ENCODE measurements at places on chromosomes 4 and X.
A peak's percentile ranks its signal among the peaks of the same experiment; 100 is the strongest.

DNA sequence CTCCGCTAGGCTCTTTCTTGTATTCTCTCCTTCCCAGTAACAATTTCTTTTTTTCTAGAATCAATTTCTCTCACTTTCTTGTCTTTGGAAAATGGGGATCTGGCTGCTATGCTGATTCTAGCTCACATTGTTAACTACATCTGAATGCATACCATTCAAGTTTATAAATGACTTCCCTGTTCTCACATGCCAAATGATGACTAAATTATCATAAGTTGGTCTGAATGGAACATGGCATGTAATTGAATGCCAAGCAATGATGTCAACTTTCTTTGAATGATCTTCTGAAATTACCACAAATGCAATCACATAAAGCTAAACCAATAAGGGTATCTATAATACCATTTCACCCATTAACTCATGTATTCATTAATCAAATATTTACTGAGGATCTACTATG is 2.7 kb upstream of the ITM2A start:
- DNase-seq: no peak

- DNase-seq: no peak
These were observed 61.0 kb downstream of the ZCCHC12 start for GRCh38 chrX:118884552-118885138.

- DNase-seq: no peak
These were observed 12.2 kb upstream of the MCF2 start for GRCh38 chrX:139720136-139720535.

GRCh38 chr4:119011607-119011988 is 122.9 kb downstream of the SYNPO2 start:
- no peak for DNase-seq

- DNase-seq: no peak
These were observed 143.4 kb downstream of the CENPC start for GRCh38 chr4:67401902-67402301.

DNA sequence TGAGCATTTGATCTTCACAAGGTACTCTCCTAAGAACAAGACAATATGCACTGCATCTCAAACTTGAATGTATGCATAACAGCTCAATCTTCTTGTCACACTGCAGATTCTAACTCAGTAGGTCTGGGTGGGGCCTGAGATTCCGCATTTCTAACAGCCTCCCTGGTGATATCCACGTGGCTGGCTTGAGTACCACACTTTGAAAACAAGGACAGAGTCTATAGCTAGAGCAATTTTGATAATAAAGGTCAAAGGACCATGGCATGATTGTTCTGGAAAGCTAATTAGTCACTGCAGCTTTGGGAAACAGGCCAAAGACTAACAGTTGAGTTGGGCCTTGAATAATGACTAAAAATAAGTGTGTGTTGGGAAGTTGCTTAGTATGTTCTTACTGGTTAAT is 213.3 kb downstream of the GBA3 start:
- no peak for DNase-seq

- DNase-seq: no peak
These were observed 66.0 kb upstream of the PHOX2B start for GRCh38 chr4:41814565-41814964.

GRCh38 chr4:189036906-189037305 is 897.7 kb downstream of the TRIML1 start:
- no peak for DNase-seq

GRCh38 chr4:54001668-54002365 is 62.6 kb downstream of the CHIC2 start:
- DNase-seq: no peak

DNA sequence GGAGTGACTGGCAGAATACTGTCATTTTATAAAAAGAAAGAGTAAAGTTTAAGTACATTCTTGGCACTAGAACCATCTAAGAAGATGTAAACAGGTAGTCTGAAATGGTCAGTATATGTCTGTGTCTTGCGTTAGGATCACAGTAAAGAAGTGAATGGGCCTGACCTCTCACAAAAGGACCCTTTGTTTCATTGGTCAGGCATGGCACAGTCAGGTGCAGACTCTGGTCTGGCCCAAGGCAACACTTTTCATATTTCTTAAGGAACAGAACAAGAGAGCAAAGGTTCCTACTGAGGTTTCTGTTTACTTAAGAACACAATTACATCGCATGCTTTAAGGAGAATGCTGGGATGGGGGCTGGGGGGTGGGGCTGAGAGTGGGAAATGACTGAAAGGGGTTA is 48.1 kb downstream of the RPGR start:
- DNase-seq: no peak

GRCh38 chr4:183758758-183759447 is 99.8 kb downstream of the TRAPPC11 start:
- no peak for DNase-seq

DNA sequence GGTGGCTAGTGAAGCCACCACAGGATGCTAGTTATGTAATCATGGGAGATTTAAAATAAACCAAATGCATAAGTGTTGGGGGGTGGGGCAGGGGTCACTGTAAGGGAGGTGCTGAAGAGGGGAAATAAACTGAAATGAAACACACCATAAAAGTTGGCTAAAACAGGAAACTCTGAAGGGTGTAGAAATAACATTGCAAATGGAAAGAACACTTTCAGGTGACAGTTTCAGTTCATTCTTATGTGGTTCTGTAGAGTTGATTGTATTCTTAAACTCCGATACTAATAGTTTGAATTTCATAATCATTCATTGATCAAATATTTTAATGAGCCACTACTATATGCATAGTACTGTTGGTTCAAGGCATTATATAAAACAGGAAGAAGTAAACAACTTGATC is 80.1 kb downstream of the HDAC8 start:
- DNase-seq: no peak

DNA sequence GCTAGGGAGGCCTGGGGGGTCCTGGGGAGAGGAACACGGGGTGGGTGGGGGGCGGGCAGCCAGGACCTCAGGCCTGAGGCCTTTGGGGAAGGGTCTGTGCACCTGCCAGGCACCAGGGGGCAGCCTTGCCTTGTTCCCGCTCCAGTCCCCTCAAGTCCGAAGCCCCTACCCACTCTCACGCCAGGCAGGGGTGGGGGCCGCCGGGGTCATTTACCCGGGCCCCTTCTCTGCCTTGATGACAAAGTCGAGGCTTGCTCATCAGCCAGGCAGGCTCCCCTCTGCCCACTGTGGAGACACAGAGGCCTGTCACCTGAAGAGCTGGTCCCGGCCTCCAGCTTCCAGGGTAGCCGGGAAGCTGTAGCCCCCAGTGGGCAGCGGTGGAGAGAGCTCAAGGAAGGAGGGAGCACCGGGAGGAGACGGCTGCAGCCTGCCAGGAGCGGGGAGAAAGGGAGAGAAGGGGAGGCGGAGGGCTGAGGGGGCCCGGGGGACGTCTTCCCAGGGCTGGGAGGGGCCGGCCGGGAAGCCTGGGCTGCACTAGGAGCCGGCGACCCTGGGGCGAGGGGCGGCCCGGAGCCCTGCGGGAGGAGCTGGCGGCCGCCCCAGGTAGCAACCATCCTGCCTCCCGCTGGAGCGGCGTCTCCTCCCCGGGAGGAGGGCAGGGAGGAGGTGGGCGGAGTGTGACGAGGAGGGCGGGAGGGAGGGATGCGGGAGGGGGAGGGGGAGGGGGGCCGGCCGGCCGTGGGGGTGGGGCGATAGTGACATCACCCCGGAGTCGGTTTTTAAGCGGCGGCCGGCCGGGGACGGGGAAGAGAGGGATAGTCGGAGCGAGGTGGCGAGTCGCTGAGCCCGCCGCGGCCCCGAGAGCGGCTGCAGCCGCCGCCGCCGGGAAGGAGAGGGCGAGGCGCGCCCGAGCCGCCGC is at the start of gene SLC6A8:
SLC6A8 (plus strand) TSS at position 806 of the 919 bp plus-strand sequence. CDS start 649 bp downstream, outside the sequence.
- DNase-seq: peak; percentile 80

- no peak for DNase-seq
These were observed 65.6 kb downstream of the MCF2 start for GRCh38 chrX:139642241-139642927.

GRCh38 chr4:110533940-110534339 is 58.0 kb downstream of the ENPEP start:
- no peak for DNase-seq

DNA sequence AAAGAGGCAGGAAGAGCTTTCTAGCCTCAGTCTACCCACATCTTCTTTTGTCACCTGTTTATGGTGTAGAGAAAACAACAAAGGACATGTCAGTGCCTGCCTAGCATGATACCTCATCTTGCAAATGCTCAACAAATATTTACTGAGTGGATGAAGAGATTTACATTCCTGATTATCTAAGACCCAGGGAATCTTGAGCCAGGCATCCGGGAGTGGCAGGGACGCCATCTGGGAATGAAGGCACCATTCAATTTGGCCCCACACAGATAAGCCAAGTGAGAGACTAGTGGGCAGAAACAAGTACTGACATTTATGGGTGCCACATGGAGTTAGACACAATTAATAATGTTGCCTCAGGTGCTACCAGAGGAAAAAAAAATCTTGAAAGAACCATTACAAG is 36.8 kb upstream of the CASK start:
- no peak for DNase-seq

DNA sequence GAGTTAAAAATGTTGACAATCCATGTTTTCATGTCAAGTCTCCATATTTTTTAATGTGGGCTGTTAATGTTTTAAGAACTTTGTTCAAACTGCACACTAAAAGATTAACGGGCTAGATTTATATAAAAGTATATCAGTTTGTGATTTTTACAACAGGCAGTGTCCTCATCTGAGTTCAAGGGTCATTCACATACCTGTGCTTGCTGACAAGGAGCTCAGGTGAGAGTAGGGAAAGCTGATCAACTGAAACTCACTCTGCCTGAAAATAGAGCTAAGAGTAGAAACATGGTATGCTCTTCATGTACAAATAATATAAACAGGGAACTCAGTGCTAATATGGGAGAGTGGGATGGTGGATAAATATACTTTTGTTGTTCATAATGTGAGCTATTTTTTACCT is 102.3 kb upstream of the DKK2 start:
- DNase-seq: no peak

DNA sequence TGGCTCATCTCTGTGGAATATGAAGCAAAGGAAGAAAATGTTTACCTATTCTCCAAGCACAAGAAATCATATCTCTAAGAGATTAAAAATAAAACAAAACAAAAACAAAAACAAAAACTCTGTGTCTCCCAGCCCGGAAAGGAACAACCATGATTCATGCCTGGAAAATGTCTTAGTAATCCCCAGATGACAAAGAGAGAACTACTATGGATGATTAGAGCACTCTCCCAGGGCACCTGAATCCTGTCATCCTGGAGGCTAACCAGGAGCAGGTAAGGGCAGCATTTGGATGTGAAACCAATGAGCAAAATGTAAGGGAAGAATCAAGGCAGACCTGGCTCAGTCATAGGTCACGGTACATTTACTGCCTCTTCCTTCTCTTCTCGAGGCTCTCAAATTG is 1.7 kb upstream of the AKAP4 start:
- no peak for DNase-seq

DNA sequence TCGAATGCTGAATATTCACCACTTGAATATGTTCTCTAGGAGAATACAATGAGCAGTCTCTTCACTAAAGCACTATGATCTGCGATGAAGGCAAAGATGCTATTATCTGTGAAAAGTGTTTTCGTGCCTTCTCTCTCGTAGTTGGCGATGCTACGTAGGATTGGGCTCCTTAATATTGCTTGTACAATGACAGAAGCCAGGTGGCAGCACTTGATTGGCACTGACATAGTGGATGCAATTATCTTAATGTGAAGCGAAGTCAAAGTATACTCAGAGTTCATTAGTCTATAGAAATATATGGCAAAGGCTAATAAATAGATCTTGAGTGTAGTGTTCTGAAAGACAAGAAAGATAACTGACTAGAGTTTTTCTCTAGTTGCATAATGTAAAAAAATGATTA is 1135.7 kb upstream of the AGA start:
- no peak for DNase-seq

DNA sequence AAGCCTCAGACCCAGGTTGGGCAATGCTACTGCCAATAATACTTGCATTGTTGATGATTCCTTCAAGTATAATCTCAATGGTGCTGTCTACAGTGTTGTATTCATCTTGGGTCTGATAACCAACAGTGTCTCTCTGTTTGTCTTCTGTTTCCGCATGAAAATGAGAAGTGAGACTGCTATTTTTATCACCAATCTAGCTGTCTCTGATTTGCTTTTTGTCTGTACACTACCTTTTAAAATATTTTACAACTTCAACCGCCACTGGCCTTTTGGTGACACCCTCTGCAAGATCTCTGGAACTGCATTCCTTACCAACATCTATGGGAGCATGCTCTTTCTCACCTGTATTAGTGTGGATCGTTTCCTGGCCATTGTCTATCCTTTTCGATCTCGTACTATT is 7.4 kb downstream of the LPAR4 start:
- DNase-seq: no peak

GRCh38 chrX:3066555-3066954 is 25.3 kb downstream of the ARSF start:
- no peak for DNase-seq

DNA sequence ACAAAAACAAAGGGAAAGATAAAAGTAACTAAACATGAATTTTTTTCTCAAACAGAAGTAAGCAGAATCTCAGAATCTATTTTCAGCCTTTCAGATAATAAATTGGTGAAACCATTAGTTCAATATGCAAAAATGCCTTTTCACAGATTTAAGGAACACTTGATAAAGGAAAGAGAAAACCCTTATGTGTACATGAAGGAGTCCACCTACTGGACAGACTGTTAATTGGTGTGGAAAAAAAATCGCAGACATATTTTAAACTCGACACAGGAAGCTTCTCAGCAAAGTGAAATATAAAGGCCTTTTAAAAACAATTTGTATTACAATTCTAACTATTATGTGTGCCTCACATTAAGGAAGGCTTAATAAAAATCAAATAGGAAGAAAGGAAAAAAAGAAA is 22.3 kb downstream of the COX7B2 start:
- no peak for DNase-seq

Measured in aorta (tissue), 5 donors.